ENCODE measurements at places on chromosomes 3 and 15.
A peak's percentile ranks its signal among the peaks of the same experiment; 100 is the strongest.

DNA sequence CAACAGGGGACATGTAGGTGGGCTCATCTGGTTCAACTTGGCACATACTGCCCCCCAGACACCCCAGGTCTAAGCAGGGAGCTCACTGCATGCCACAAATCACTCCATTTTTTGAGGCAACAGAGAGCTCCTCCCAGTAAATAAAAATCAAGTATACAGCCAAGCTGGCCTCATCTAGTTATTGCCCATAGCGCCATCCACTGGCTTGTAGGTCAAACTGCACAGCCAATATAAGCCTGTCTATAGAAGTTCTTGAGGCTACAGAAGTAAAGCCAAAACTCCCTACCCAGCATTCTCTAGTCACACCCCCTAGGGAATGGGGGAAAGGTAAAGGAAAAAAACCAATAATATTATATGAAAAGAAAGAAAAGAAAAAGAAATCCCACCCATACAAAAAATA lies 453.7 kb downstream of the ZNF385D start:
- no peak for DNase-seq

DNA sequence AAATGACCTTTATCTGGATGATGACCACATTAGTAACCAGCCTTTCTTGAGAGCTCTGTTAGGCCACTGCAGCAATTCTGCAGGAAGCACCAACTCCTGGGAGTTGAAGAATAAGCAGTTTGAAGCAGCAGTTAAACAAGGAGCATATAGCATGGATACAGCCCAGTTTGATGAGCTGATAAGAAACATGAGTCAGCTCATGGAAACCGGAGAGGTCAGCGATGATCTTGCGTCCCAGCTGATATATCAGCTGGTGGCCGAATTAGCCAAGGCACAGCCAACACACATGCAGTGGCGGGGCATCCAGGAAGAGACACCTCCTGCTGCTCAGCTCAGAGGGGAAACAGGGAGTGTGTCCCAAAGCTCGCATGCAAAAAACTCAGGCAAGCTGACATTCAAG lies 252.8 kb upstream of the GOLGA6L4 start:
- DNase-seq, result no peak

GRCh38 chr15:59688423-59688781 lies 718 bp downstream of the BNIP2 start:
- no peak for DNase-seq

GRCh38 chr3:107959550-107960154 lies 131.2 kb downstream of the CD47 start:
- DNase-seq, result no peak

DNA sequence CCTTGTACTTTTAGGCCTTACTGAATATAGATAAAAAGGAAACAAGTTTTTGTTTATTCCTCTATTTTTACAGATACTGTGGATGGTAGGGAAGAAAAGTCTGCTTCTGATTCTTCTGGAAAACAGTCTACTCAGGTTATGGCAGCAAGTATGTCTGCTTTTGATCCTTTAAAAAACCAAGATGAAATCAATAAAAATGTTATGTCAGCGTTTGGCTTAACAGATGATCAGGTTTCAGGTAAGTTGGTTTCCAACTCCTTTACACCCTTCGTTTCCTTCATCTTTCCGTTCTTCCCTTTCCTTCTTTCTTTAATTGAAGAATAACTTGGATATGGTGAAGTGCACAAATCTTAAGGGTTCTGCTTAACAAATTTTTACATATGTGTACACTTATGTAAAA lies 23.1 kb downstream of the TFG start:
- DNase-seq, result no peak

DNA sequence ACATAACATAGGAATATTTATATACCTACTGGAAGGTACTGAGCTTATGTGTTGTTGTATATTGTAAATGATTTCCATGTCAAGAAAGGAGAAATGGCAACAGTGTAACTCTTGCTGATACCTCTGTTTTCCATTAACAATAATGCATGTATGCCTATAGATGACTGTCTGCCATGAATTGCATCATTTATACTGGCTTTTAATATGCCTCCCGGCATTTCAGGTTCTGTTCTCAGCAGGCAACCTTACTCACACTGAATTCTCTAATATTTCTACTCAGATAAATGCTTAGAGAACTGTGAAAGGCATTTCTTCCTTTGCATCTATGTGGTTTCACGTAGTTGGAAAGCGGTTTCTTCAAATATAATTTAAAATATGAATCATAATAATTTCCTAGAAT lies 41.8 kb downstream of the LEKR1 start:
- no peak for DNase-seq

- DNase-seq, result no peak
Observed at GRCh38 chr3:8201886-8202285, 299.7 kb upstream of the LMCD1 start.

GRCh38 chr3:69683082-69683806 lies 56.0 kb upstream of the MITF start:
- DNase-seq, result no peak

DNA sequence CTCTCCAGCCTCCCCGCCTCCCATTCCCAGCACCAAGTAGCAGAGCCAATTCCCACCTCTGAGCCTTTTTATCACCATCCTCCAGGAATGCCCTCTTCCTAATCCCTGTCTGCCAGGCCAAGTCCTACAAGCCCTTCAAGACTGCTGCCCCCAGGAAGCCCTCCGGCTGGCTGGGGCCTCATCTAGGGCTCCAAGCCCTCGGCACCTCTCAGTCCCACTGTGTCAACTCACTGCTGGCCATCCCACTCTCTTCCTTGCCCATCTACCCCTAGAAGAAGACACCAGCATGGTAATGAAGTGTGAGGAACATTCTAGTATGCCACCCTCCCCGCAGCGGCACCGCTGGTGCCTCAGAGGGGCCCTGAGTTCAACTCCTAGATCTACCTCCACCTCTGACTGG lies 10.0 kb upstream of the GRIP2 start:
- no peak for DNase-seq

- DNase-seq, result no peak
Observed at GRCh38 chr15:65411465-65412071, 11.2 kb downstream of the IGDCC4 start.

DNA sequence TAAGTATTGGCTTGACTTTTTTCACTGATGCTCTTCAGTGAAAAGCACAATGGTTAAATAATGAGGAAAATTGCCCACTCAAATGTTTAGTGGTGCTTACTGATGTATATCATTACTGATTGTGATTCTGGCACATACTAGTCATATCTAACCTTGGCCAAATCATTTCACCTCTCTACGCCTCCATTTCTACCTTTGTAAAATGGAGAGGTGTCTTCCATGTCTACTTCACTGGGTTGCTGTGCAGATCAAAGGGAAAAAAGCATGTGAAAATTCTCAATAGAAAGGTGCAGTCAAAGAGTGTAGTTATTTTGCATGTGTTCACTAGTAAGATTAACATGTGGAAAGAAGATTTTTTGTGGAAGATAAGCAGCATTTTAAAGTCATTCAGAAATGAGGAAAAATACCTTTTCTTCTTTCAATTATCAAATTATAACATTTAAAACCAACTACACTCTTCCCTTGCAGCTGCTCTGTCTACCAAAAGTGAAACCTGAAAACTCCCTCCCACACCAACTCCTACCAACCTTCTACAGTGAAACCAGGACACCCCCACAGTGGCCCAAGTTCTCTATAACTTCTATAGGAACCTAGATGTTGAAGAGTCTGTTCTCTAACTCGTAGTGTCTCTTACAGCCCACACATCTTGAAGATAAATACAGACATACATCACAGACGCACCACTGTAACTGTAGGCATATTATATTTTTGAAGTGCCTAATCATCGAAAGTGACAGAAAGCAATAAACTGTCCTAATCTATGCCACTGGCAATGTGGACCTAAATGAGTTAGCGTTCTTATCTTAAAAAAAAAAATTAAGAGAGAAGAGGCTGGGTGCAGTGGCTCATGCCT lies 1.4 kb downstream of the CD200R1 start:
- DNase-seq, result peak; percentile 36

DNA sequence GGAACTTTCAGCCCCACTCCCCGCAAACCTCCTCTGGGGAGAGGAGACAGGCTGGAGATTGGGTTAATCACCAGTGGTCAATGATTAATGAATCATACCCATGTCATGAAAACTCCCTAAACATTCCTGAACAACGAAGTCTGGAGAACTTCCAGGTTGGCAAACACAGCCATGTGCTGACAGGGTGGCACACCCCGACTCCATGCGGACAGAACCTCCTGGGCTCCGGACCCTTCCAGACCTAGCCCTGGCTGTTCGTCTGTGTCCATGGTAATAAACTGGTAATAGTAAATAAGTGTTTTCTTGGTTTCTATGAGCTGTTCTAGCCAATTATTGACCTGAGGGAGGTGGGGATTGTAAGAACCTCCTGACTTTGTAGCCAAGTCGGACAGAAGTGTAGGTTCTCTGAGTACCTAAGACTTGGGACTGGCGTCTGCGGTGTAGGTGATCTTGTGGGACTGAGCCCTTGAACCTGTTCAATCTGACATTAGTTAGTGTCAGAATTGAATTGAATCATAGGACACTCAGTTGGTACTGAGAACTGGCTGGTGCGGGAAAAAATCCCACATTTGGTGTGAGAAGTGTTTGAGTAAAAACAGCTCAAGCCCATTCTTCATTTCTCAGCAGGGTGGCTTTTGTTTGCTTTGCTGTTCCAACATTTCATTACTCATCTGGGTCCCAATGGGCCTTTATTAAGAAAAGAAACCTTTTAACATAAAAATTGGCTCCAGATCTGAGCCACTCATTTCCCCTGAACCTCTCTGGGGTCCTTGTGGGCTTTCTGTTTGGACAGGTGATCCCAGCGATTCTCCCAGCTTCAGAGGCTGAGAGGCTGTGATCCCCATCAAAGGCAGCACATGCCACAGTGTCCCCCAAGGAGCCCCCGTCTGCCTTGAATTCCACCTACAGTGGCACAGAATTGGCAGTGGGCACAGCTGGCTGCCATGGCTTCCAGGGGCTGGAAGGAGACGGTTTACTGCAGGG lies 151.0 kb downstream of the TJP1 start:
- DNase-seq, result no peak

DNA sequence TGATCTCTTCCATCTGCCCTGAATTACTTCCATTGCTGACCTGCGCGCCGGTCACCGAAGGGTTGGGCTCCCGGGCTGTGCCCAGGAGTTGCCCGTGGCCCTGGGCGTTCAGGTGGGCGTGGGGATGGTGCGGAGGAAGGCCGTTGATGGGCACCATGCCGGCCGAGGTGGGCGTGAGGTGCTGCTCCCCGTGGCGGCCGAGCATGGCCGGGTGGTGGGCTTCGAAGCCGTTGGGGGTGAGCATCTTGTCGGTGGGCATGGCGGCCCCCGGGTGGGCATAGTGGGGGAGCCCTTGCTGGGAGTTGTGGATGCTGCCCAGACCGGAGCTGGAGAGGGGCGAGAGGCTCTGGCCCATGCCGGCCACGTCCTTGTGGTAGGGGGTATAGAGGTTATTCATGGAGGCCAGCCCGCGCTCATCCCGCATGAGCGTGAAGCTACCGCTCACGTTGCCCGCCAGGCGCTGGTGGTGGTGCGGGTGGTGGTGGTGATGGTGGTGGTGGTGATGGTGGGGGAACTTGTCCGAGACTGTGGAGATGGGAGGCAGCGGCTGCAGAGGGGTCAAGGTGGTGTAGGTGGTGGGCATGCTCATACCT lies 1.0 kb downstream of the ONECUT1 start:
- no peak for DNase-seq

DNA sequence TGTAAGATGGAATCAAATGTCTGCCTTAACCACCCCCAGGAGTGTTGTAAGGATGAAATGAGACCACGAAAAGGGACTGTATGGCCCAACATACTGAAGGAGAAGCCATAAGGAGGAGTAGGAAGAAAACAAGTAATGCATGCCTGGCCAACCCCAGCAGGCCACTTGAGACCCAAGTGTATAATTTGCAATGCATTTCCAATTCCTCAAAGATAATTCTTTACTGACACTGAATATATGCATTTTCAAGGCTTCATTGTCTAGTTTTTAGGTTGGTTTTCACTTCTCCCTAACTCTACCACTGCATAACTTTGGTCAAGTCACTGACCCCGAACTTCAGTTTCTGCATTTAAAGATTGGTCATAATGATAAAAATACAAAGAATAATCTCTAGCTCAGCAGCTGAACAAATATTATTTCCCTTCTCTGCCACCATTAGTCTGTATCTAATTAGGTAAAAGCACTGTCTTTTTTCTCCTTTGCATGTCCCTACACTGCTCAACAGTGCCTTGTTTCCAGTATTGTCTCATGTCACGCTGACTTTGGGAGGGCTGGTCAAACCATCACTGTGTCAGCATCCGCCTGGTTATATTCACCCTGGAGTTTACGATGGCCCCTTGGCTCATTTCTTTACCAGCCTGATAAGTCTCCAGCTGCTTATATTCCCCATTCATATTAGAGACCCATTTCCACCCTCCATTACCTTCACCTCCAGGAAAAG lies 378.6 kb downstream of the NTRK3 start:
- DNase-seq, result no peak

DNA sequence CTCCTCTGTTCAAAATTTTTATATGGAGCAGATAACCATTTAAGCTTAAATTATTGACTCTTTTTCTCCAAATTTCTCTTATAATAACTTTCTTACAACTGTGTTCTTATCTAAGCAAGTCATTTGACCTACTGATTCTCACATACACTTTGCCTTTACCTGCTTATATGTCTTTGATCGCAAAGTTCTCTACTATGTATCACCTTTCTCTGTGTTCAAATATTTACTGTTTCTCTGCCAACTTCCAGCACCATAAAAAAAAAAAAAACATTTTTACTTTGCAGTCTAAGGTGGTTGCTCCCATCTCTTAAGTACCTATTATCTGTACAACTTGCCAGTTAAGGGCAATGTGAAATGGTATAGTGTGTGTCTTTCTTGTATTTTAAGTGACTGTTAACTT lies 100.8 kb upstream of the DPH6 start:
- DNase-seq, result no peak

- peak; percentile 27 for DNase-seq
Observed at GRCh38 chr15:42107473-42107872, 13.1 kb upstream of the PLA2G4D start.

DNA sequence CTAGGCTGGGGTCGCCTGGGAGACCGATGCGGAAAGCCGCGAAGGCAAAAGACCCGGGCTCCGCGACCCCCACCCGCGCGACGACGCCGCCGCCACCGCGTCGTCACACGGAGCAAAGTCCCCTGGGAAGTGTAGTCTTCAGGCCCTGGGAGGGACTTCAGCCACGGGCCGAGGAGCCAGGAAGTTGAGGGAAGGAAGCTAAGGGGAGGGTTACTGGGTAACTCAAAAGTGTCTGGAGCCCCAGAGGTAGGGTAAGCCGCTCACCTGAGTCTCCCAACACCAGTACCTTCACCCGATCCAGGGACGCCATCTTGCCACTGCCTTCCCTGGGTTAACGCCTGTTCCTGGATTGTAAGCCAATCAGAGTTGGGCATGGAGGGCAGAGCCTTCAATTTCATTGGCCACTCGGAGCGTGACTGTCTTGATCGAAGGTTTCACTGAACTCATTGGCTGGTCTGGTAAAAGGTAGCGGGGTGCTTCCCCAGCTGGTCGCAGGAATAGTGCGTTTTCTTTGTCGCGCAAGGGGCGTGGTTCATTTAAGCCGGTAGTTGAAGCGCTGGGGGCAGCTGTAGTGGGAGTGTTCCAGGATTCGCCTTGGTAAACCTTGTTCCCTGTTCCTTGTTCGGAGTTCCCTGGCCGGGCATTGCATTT lies at the start of the genes GTF2E1 and RABL3:
Gene GTF2E1, plus strand, starts transcription at position 547 of the 651 bp plus-strand sequence. CDS start 7,809 bp downstream, outside the sequence.
Gene RABL3, minus strand, starts transcription at position 319 of the 651 bp plus-strand sequence. Its CDS starts 9 bp downstream, at position 310.
- peak; percentile 91 for DNase-seq

Data from activated CD4-positive, alpha-beta T cell treated with anti-CD3 and anti-CD28 coated beads for 24 hours (primary cell).